ENCODE measurements at places on chromosomes 12 and 14.

GRCh38 chr14:105087308-105087962 lies 22.2 kb upstream of the GPR132 start:
- DNase-seq = no peak

GRCh38 chr12:27467641-27468040 lies 21.1 kb downstream of the SMCO2 start:
- no peak for DNase-seq

DNA sequence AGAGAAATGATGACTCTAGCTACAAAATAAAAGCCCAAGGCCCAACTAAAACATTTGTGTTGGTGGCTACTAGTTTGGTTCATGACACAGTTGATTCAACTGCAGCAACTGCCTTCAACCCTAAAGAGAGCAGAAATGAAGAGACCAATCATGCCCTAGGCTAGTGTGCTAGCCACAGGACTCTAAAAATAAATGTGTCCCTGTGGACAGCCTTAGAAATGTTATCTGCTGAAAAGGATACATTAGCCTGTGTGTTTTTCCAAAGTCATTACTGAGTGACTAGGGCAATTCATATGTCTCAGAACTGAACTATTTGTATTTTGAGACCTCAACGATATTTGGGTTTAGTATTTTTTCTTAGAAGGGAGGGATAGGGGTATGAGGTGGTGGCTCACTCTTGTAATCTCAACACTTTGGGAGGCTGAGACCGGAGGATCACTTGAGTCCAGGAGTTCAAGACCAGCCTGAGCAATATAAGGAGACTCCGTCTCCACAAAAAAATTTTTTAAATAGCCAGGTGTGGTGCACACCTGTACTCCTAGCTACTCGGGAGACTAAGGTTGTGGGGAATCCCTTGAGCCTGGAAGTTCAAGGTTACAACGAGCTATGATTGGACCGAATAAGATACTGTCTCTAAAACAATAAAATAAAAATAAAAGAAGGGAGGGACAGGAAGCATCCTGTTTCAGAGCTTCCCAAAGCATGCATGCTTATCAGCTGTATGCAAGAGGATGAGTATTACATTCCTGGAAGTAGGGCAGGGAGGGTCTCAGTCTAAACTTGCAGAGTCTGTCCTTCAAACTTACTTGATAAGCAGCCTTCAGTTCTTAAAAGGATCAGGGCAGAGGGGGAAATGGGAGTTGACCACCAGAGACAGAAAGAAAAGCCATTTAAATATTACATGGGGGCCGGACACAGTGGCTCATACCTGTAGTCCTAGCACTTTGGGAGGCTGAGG lies 29.6 kb upstream of the NAP1L1 start:
- DNase-seq = no peak

- no peak for DNase-seq
Observed at GRCh38 chr12:54142114-54142475, 46.7 kb downstream of the SMUG1 start.

- DNase-seq = no peak
Observed at GRCh38 chr12:11941606-11942337, 129.0 kb upstream of the BCL2L14 start.

DNA sequence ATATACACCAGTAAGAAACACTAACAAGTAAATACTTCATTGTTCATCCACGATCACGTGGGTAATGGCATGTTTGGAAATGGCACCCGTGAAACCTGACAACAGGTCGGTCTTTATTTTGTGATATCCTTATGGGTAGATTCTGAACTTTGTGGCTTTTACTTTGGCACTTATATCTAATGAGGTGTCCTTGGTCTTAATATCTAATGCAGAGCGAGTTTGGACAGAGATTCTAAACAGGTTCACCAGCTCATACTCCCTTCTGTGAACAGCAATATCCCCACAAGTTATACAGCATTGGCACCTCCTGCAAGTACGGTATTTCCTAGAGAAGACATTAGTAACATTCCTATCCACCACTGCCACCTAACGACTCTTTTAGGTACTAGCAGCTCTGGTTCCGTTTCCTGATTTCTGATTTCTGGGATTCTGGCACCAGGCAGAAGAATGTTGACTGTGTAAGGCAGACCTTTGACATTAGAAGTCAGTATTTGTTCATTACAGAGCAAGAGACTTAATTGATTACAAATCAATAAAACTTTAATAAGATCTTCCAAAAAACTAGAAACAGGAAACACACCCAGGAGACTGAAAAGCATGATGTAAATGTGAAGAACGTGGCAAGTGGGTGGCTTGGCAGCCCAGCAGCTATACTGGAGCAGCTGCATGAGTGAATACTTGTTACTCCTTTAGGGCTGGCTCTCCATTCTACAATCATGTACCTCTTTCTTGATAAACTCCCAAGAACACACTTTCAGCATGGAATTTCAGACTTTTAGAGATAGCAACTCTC lies 2.5 kb downstream of the ANG start:
- DNase-seq = no peak

DNA sequence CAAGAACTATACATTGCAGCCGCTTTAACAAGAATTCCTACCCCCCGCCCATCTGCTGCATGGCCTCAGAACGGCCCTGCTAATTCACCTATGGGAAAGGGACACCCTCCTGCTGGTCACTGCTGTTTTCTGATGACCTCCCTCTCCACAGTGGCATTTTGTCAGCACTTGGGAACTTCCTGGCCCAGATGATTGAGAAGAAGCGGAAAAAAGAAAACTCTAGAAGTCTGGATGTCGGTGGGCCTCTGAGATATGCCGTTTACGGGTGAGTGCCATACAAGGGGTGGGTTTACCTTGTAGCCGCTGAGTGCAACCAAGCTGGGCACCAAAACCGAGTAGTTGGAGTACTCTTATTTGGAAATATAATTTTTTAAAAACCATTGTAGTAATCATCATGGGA lies 2.7 kb downstream of the PXMP2 start:
- DNase-seq = no peak

DNA sequence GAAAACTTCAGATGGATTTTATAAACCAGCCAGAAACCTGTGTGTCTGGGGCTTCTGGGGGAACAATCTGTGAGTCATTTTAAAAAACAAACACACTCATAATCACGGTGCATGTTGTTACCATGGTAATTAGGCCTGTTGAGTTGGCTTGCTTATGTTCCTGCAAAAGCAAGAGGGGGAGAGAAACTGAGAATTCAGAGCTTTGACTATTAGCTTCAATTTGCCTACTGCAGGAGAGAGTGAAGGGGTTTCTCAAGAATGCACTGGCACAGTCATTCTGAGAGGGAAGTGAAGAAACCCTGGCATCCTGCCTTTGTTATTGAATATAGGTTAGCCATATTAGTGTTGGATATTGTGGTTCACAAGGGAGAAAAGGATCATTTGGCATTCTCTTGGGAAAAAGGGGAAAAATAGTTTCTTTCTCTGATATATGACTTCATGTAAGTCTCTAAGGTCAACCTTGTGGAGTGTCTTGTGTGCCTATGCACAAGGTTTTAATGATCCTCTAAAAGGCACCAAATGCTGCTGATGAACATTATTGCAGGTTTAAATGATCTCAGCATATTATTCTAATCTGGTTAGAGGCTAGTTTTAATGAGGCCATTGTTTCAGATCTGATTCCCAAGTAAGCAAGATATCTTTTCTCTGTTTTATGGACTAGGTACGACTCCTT lies 12.9 kb downstream of the GNG2 start:
- peak; percentile 97 for DNase-seq

DNA sequence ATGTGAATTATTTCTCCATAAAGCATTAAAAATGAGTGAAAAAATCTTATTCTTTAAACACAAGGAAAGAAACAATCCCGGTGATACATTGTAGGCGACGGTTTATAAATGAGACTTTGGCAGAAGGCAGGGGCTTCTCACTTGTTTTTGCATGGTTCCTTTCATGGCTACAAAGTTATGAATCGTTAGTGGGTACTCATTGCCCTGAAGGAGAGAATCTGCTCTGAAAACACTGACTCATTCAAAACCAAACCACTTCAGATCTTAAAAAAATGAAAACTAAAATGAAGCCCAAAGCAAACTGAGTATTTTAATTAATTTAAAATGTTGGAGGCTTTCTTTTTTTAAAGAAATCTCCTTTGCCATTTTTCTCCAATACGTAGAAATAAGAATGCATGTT lies 41.4 kb upstream of the AMIGO2 start:
- DNase-seq = no peak

DNA sequence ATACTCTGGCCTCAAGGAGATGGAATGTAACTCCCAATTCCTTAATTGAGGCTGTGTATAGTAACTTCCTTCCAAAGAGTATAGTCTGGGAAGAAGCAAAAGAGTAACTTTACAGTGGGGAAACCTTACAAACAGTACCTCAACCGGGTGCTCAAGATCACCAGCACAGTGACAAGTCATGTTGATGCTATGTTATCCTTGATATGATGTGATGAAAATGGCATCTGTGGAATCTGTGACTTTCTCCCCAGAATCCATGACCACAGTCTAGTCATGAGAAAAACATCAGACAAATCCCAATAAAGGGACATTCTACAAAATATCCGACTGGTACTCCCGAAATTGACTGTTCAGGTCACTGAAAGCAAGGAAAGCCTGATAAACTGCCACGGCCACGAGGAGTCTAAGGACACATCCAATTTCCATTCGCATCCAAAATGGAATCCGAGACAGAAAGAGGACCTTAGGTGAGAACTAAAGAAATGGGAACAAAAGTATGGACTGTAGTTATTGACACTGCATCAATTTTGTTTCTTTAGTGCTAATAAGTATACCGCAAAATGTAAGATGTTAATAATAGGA lies 97.3 kb upstream of the FRMD6 start:
- DNase-seq = no peak

DNA sequence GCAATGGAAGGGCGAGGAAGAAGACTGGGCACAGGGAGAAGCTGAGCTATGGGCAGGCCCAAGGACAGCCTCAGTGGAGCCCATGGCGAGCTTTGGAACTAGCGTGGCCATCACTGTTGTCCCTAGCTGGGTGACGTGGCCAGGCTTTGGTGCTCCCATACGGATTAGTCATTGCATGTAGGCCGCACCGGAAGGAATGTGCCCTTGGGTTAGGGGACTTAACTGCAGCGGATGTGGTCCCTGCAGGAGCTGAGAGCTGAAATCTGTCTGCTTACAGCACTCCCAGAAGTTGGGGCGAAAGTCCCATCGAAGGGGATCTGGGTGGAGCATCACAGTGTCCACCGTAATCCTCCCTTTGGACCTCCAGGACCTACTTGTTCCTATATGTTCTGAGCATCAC lies 133.7 kb downstream of the PAPOLA start:
- no peak for DNase-seq

DNA sequence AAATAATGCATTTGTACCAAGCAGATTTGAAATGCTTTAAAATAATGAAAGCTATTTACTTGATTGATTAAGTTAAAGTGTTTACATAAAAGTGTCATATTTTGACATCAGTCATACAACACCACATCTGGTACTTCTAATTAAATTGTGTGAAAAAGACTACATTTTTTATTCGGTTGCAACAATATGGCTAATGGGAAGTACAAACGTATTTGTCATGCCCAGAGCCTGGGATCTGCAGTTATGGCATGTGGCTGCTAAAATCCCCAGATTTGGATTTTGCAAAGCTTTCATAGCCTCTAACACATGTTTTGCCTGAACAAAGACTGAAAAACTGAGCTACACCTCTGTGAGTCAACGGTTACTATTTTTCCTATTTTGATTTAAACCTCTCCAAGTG lies 66.6 kb downstream of the LLPH start:
- DNase-seq = no peak

DNA sequence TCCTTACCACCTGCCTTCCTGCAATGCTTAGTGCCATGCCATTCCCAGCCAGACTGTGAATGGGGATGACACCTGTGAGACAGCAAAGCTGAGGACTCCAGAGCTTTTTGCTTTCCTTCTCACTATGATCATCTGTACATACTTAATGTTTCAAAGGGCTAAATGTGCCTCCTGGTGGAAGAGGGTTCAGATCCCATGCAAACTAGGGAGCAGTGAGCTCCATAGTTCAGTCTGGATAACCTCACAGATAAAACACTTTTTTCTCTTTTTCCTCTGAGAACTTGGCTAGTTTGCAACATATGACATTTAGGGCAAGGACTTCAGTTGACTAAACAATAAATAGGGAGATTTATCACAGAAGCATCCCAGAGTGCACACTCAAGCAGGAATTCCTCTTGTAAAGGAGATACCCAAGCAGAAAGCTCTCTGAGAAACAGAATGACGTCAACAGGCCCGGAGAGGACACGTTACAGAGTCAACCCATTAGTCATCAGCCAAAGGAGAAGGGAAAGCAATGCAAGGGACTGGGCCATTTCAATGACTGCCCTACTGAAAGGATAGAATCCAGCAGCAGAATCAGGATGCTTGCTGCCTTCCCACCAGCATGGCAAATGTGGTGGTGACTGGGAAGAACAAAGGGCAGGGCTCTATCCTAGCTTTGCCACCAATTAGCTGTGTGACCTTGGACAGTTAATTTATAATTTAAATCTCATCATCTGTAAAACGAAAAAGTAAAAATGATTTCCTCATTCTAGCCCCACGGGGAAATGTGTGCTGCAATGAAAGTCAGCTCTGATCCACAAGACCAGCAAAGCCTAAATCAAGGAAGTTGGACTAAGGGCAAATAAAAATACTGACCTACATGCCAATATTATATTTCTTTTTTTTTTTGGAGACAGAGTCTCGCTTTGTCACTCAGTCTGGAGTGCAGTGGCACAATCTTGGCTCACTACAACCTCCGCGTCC lies 80.8 kb upstream of the ACTN1 start:
- no peak for DNase-seq

- no peak for DNase-seq
Observed at GRCh38 chr12:75982979-75983660, 48.5 kb downstream of the PHLDA1 start.

- no peak for DNase-seq
Observed at GRCh38 chr12:95520816-95521215, 30.5 kb downstream of the USP44 start.

DNA sequence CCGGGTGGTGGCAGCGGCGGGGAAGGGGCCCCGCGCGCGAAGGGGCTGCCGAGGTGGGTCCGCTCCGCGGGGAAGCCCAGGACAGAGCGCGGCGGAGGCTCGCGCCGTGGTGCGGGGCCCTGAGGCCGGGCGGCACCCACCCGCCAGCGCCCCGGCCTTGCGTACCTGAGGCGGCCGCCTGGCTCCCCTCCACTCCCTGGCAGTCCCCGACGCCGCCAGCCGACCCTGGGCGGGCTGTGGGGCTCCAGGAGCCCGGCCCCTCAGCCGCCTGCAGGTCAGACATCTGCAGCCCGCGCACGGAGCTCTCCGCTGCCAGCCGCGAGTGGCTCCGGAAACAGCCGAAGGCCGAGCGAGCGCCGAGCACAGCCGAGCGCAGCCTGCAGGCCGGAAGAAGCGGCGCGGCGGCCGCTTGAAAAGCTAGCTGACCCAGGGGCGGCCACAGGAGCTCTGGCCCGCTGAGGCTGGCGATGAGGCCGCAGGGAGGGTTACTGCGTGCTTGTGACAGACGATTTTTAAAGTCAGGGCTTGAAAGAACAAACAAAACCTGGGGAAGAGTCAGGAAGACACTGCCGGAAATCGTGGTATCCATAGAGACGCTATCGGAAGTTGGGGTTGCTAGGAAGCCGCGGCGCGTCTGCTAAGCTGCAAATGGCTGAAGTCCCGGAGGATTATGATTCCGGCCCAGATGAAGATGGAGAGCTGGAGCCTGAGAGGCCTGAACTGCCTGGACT lies at the start of the genes SAMD15 and TMED8:
SAMD15 (plus strand) TSS at position 609 of the 731 bp plus-strand sequence; CDS start at position 649, 40 bp downstream.
TMED8 (minus strand) TSS at position 324 of the 731 bp plus-strand sequence; CDS start at position 283, 41 bp downstream.
- peak; percentile 82 for DNase-seq

GRCh38 chr12:51926718-51927117 lies 19.4 kb downstream of the ACVRL1 start:
- no peak for DNase-seq

Data from NCI-H1417 treated with DMSO at 0.1 percent for 48 hours (cell line).